ENCODE measurements at places on chromosomes 2 and 18. TPM values are rescaled to one million over a fixed set of nuclear protein-coding genes. Genes with fewer than 3 reads are reported as not detected.

Gene MTX2
- 45.1 TPM for total RNA-seq

Gene TBR1
- 0.11 TPM for total RNA-seq

Gene EGR4
- 0.27 TPM for total RNA-seq

Gene RNU2-63P
- total RNA-seq: not detected

Gene NYAP2
- 0.02 TPM for total RNA-seq

Gene STRN
- 15.8 TPM for total RNA-seq

Gene EFEMP1
- 47.0 TPM for total RNA-seq

Gene SERPINB11
- not detected for total RNA-seq

Gene UGT1A3
- not detected for total RNA-seq

Gene KIAA2012
- not detected for total RNA-seq

Gene DPP10
- total RNA-seq: not detected

Gene TM4SF20
- total RNA-seq: 9.7 TPM

Gene GAL3ST2
- not detected for total RNA-seq

Gene AQP12B
- total RNA-seq: not detected

Gene DUSP2
- total RNA-seq: 0.53 TPM

Gene ABCB11
- total RNA-seq: 0.02 TPM

Gene DNER
- total RNA-seq: 9.1 TPM

Gene EFHD1
- 1.9 TPM for total RNA-seq

Gene KYNU
- total RNA-seq: 304 TPM

Gene FZD7
- 7.0 TPM for total RNA-seq

Gene COL5A2
- 56.0 TPM for total RNA-seq

Gene CNTNAP5
- total RNA-seq: not detected

Gene PAIP2B
- 0.36 TPM for total RNA-seq

Gene DNAJC5G
- not detected for total RNA-seq

Gene DNAJB2
- 54.5 TPM for total RNA-seq

Gene TMEFF2
- 0.29 TPM for total RNA-seq

Gene CREG2
- 10.0 TPM for total RNA-seq

Gene ALK
- not detected for total RNA-seq

Gene UGT1A4
- total RNA-seq: not detected

Gene DYSF
- total RNA-seq: 1.2 TPM

Gene CYP26B1
- 12.9 TPM for total RNA-seq

Gene ACADL
- not detected for total RNA-seq

Gene LRRC30
- not detected for total RNA-seq

Gene TDRD15
- total RNA-seq: not detected

Gene RGPD8
- total RNA-seq: 4.2 TPM

Gene CYBRD1
- total RNA-seq: 38.6 TPM

Gene IL1F10
- total RNA-seq: not detected

Gene CNRIP1
- total RNA-seq: 2.9 TPM

Gene FAHD2A
- 29.1 TPM for total RNA-seq

Gene FABP1
- total RNA-seq: not detected

Gene KCNS3
- 1.2 TPM for total RNA-seq

Gene RAB6C
- not detected for total RNA-seq

Gene GCG
- not detected for total RNA-seq

Gene TLX2
- total RNA-seq: 0.30 TPM

Gene KLHL14
- not detected for total RNA-seq

Gene MYL1
- total RNA-seq: not detected
